ENCODE measurements at places on chromosomes 3 and 15. TPM values are rescaled to one million over a fixed set of nuclear protein-coding genes. Genes with fewer than 3 reads are reported as not detected.

GRCh38 chr15:88705769-88706165 is 67.0 kb downstream of the ISG20 start:
- no peak for DNase-seq

MESP1 gene
- 1.3 TPM for total RNA-seq

DNA sequence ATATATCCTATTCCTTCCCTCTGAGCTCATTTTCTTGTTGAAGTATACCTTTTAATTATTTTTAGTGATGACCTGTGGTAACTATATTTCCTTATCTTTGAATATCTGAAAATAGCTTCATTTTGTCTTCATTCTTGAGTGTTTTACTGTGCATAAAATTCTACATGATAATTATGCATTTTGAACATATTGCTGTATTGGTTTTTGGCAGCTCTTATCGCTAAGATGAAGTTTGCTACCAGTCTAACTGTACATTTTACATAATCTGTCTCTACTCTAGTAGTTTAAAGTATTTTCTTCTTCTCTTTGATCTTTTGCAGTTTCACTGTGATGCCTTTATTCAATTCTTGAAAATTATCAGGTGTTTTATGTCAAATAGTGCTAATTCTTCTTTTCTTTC is 189.5 kb downstream of the ISL2 start:
- DNase-seq: no peak

- DNase-seq: no peak
These were observed 43.5 kb upstream of the AKAP13 start for GRCh38 chr15:85336880-85337279.

- no peak for DNase-seq
These were observed 57.2 kb downstream of the MB21D2 start for GRCh38 chr3:192860454-192860853.

- peak; percentile 88 for DNase-seq
These were observed 8.8 kb downstream of the TMEM40 start for GRCh38 chr3:12750223-12750622.

- peak; percentile 77 for DNase-seq
These were observed 522 bp downstream of the PDZRN3 start for GRCh38 chr3:73624017-73624820.

DNA sequence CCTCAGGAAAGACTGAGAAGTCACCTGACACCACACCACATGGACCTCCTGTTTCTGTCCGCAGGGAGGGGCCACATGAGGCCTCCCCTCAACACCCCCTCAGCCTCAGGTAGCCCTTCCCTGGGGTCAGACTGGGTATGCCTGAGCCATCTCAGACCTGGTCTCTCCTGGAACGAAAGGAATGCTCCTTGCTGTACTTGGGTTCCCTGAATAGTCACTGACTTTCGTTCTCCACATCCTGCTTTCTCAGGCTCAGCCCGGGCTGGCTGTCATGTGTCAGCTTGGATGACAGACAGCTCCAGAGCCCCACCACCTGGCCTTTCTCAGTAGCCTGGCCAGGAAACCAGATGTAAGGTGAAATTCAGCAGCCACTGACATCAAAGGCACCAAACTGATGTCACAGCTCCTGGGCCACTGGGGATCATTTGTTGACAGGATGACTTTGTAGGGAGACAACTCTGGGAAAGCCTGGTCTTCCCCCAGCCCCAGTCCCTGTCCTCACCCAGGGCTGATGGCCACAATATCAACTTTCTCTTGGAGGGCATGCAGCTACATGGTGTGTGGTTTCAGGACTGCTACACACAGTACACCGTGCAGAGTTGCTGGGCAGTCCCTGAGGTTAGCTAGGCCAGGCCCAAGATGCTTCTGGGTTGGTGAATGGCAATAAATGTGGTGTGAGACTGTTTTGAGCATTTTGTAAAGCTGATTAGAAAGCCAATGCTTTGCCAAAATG is 141.4 kb upstream of the MRPS22 start:
- DNase-seq: no peak

- no peak for DNase-seq
These were observed 24.4 kb downstream of the LARP6 start for GRCh38 chr15:70829371-70830166.

DNA sequence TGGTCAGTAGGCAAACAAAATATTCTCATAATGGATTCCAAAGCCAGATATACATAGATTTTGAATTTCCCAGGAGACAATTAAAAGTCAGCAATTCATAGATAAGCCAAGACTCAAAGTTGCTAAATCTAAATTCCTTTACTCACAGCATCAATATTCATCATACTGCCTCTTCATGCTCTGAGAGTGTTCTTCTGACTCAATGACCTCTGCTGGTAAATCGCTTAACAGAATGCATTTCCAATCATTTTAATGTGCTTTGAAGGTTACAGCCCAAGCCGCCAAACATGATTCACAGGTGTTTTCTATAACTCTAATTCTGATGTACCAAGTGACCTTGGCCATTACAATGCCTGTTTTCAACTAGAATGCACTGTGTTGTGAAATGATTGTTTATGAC is 24.2 kb upstream of the SLC4A7 start:
- DNase-seq: no peak

C3orf85 gene
- total RNA-seq: not detected

GOLGA6L4 gene
- total RNA-seq: 1.5 TPM

DNA sequence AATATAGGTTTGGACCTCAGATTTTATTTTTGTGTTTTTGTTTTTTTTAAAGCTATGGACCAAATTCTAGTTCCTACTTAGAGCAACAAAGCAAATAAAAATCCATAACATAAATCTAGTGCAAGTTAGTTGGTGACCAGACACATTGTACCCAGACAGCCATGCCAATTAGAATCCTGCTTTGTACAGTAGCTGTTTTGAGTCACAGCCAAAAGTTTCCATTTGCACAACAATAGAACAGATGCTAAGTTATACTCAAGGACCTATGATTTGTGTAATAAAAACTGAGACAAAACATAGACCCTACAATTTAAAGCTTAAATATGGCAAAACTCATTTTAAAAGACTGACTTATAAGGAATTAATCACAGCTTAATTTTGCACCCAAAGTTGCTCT is 513.1 kb upstream of the CBLB start:
- no peak for DNase-seq

- DNase-seq: peak; percentile 24
These were observed 109.2 kb downstream of the LRRK1 start for GRCh38 chr15:101028321-101028720.

GRCh38 chr3:49244581-49245205 is 32.3 kb downstream of the C3orf62 start:
- no peak for DNase-seq

- peak; percentile 51 for DNase-seq
These were observed 71.1 kb downstream of the DNAJB8 start for GRCh38 chr3:128395500-128396162.

- DNase-seq: no peak
These were observed 107.4 kb downstream of the APBA2 start for GRCh38 chr15:28993051-28993719.

ROBO1 gene
- 104 TPM for total RNA-seq

- no peak for DNase-seq
These were observed 23.9 kb upstream of the HEG1 start for GRCh38 chr3:125079675-125080045.

GRCh38 chr3:58672451-58672850 is 5.9 kb upstream of the FAM3D start:
- no peak for DNase-seq

ABHD17C gene
- 9.8 TPM for total RNA-seq

GRCh38 chr3:120203016-120203415 is 82.0 kb downstream of the GPR156 start:
- DNase-seq: peak; percentile 61

DNA sequence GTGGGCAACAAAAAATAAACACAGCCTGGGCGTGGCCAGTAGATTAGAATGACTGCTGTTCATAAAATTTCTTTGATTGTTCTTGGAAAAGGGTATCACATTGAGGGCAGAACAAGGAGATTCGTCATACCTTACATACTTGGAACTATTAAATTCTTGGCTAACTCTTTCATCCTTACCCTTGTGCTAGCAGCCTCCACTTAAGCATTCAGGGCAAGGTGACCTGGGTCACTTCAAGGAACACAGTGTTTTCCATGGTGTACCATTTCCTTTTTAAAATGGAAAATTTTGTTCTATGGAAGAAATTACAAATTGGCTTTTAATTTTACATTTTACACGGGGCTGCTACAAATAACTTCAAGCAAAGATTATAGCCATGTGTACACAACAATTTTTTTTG is 60.8 kb downstream of the MINDY4B start:
- DNase-seq: no peak

DNA sequence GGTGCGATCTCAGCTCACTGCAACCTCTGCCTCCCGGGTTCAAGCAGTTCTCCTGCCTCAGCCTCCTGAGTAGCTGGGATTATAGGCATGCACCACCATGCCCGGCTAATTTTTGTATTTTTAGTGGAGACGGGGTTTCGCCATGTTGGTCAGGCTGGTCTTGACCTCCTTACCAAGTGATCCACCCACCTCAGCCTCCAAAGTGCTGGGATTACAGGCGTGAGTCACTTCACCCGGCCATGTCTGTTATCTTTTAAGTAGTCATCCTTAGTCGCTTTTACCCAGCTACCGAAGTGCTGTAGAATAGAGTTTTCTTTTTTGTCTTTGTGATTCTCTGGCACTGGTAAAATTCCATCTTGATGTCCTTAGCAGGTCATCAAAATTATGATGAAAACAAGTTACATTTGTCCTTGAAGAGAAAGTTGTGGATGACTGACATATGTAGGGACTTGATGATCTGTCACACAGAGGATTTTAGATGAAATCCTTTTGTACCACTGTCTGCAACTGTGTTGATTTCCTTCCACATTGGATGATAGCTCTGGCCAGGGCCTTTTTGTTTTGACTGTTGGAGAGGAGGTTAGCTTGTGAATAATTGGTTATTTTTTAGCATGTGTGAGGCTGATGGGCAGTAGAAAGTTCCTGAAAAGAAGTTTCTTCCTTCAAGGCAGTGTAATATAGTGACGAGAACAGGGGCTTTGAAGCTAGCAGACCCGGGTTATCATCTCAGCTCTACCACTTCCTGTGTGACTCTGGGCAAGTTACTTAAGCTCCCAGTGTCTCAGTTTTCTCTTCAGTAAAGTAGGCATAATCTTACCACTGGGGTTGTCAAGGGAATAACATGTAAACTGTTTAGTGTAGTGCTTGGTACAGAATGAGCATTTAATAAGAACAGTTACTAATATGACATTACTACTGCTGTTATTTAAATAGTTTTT is 18.8 kb downstream of the ATG7 start:
- DNase-seq: peak; percentile 46

FRG2C gene
- not detected for total RNA-seq

EFCC1 gene
- total RNA-seq: not detected

DNA sequence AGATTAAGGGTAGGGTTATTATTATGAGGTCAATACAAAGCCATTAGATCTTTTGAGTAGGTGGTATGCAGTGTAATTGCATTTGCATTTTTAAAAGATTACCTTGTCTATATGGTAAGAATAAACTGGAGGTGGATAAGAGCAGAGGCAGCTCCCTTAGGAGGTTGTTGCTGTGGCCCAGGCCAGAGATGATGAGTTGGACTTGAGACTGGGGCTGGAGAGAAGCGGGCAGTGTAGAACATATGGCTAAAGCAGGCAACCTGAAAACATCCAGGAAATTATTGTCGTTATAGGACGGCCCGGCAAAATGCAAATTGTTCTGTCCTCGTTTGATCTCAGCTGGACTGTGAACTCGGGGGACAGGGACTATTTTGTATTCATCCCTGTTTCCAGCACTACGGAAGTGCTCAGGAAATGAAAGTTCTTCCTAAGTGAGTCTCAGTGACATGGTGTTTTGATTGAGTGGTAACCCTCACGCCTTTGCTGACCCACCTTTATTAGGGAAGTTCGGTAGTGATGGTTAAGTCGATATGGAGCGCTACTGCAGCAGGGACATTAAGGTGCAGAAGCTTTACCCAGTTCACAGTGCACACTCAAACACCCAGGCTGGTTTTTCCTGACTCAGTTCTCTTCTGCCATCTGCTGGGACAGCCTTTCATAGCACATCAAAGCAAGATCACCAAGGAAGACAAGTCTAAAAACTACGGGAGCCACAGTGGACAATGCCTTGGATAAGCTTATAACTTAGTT is 27.2 kb upstream of the VPS33B start:
- peak; percentile 60 for DNase-seq

DNA sequence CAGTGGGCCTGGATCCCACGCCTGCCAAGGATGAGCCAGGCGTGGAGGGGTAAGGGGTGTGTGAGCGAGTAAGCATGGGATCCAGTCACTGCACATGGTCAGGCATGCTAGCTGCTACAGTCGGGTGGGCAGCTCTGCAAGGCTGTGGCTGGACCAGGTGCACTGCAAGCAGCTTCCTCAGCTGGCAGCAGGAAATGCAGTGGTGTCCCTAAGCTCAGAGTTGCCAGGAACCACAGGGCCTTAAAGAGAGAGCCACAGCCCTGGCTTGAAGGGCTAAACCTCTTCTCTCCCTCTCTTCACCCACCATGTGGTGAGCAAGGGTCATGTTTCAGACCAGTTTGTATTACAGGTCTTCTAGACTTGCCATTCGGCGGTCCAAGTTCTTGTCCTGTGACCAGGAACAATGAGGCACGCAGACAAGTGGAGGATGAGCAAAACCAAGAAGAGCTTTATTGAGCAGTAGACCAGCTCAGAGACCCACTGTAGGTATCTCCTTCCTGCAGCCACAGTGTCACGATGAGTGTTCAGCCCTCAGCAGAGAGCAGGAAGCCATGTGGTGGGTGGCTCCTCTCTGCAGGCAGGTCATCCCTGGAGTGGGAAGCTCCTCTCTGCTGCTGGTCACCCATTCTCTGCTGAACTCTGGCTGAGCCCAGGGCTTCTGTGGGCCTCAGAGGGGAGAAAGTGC is 511.9 kb downstream of the PYDC2 start:
- no peak for DNase-seq

GRCh38 chr3:160409812-160410610 is 10.6 kb downstream of the SMC4 start:
- DNase-seq: peak; percentile 50
